ENCODE measurements at places on chromosomes 1 and 21.

DNA sequence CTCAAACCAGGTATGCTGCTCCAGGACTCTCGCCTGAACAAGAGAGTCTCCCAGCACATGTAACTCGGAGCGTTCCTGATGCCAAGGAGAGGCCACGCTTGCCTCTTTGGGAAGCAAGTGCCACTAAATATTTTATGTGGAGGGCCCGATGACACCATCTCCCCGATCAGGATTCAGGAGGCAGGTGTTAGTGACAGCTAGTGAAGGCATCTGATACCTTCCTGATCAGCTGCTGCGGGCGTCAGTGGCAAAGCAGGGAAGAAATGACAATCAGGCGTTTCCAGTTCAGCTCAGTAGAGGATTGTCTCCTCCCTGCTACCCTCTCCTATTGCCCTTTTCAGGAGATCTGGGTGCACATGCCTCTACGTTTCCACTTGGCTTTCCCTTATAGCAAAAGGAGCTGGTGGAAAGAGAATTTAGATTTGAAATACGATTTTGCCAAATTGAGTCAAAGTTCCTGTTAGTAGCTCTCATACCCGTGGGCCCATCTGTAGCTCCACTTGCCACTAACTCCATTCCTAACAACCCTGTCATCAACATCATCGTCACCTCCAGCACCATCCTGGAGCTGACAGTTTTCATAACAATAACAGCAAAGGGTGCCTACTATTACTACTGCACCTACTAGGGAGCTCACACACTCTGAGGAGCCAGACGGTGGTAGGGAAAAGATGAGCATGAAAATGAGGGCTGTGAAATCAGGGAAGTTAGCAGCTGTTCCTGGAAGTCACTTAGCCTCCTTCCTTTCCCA is 21.6 kb downstream of the PLXNA2 start:
- no peak for DNase-seq

GRCh38 chr1:3543076-3544039 is 68.0 kb downstream of the MEGF6 start:
- no peak for DNase-seq

GRCh38 chr1:40405812-40406211 is 32.3 kb downstream of the SMAP2 start:
- no peak for DNase-seq

DNA sequence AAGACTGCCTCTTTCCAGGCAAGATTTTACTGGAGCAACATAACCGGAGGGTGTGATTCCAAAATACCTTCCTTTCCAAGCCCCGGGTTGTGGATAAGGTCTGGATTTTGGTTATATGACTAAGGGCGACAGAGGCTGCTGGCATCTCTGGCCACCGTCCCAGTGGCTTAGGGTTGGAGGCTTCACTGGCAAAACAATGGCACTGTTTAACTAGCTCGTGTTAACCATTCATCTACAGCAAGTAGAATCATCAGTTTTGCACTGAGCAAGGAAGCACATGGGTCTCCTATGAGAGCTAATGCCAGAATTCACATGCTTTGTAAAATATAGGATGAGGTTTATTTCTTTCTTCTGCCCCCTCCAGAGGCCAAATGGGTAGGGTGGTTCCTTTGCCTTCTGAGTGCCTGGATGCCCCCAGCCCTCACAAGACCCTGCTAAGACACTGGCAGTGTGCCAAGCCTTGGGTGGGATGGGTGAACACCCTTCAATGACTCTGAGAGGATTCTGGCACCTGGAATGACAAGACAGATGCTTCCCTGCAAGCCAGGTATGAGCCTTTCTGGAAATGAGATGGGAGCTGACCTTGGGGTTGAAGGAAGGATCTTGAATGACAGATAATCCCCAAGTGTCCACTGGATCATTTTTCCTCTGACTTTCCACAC is 36.8 kb downstream of the DHCR24 start:
- DNase-seq, result no peak

- DNase-seq, result no peak
These were observed 14.7 kb downstream of the PLPP3 start for GRCh38 chr1:56564615-56565014.

GRCh38 chr1:99645699-99646531 is at the start of gene PALMD:
Gene PALMD (plus strand): TSS chr1:99646113. CDS start chr1:99646318, 205 bp downstream.
- no peak for DNase-seq

DNA sequence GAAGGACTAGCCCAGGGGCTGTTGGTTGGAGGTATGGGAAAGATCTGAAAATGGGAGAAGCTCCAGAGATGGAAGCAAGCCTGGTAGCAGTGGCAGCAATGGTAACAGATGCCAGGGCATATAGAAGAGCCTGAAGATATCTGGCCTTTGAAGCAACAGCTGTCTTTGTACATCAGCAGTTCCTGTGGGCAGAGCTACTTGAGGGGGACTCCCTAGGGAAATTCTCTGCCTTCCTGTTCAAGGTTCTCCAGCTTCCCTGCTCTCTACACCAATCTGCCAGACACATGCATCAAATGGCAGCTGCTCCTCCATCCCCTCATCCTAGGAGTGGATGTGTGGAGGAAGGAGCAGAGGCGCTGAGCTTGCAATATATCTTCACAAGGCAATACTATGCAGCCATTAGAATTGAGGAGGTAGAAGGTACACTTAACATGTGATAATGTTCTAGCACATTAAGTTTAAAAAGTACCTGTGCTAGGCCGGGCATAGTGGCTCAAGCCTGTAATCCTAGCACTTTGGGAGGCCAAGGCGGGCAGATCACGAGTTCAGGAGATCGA is 2.2 kb downstream of the TMEM35B start:
- no peak for DNase-seq

- no peak for DNase-seq
These were observed 8.2 kb downstream of the ZSWIM5 start for GRCh38 chr1:45198185-45198584.
